ENCODE measurements at places on chromosomes 5 and 9.
A peak's percentile ranks its signal among the peaks of the same experiment; 100 is the strongest.

DNA sequence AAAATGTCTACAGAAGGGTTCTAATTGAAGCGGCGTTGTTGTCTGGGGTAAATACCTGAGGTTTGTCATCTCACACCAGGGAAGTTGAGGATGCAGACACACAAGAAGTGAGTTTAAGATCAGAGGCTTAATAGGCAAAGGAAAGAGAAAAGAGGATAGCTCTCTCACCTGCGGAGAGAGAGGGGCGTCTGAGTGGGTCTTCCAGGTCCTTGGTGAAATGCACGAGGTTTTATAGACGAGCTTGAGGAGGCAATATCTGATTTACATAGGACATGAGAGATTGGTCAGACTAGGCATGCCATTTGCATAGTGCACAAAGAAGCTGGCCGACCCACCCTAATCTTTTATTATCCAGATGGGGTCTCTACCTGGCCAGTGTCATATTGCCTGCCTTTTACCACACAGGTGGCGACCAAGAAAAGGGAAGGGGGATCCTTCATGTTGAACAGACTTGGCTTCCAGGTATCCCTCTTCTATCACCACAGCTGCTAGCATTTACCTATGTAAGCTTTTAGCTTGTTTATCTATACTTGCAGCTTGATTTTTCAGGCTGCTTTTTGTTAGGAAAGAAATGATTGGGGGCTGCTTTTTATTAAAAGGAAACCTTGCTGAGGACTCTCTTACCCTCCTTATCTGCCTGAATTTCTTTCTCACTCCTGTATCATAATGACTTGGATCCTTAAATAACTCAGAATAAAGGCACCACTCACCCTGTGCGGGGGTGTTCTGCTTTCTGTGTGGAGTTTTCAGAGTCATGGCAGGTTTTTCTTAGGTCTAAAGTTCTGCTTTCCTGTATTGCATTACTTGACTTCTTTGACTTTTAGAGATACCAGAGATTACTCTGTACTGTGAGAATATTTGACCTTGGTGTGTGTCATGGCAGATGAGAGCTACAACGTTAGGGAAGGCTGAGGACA lies 9.4 kb upstream of the GLT6D1 start:
- no peak for DNase-seq

- DNase-seq, result no peak
Measured at GRCh38 chr5:113082547-113082905, 105.9 kb downstream of the DCP2 start.

GRCh38 chr5:56175021-56175420 lies 58.1 kb downstream of the ANKRD55 start:
- no peak for DNase-seq

- no peak for DNase-seq
Measured at GRCh38 chr5:173785400-173785799, 102.7 kb upstream of the CPEB4 start.

DNA sequence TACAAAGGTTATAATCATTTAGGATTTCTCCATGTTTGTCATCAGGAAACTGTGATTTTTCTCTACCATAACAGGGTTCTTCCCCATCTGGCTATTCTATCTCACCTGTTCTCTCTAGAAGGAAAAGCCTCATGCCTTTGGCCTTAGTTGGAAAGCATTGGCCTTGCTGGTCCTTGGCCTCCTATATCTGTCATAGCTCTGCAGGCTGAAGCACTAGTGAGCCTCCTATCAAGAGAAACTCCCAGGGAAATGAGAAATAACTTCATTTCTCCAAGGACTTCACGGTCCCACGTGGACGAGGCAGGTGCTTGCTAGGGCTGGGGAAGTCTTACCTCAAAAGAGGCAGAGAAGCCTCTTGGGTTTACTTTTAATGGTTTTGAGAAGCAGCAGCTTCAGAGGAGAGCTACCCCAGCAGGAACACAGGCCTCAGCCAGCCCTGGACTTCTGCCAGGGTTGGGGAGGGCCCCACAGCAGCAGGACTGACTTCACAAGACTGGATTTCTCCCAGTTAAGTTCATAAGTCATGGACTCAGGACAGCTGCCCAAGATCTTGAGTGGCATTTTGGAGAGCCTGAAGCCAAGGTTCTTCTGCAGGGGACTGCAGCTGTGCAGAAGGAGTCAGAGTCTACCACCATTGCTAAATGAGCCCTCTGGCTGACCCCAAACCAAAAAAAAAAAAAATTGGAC lies 15.8 kb upstream of the PSAT1 start:
- DNase-seq, result peak; percentile 51

- no peak for DNase-seq
Measured at GRCh38 chr9:19460243-19460642, 51.4 kb downstream of the ACER2 start.

- no peak for DNase-seq
Measured at GRCh38 chr9:122218071-122218934, 10.5 kb downstream of the LHX6 start.

GRCh38 chr9:116905171-116905588 lies 218.1 kb downstream of the TRIM32 start:
- peak; percentile 26 for DNase-seq

- DNase-seq, result no peak
Measured at GRCh38 chr9:95273369-95274022, 44.0 kb downstream of the FANCC start.

Measured in iPS-NIHi11 (cell line).